ENCODE measurements at places on chromosomes 1 and 21. TPM values are rescaled to one million over a fixed set of nuclear protein-coding genes. Genes with fewer than 3 reads are reported as not detected.

CA6 gene
- not detected for total RNA-seq

MPL gene
- 0.58 TPM for total RNA-seq

TNFRSF25 gene
- 19.4 TPM for total RNA-seq

PAPPA2 gene
- total RNA-seq, result 23.4 TPM

MPZ gene
- total RNA-seq, result 8.2 TPM

NECTIN4 gene
- total RNA-seq, result 6.3 TPM

LRRC53 gene
- not detected for total RNA-seq

ZNF670 gene
- 5.1 TPM for total RNA-seq

KLHDC7A gene
- total RNA-seq, result 8.1 TPM

THEM5 gene
- total RNA-seq, result 0.41 TPM

CYP4A22 gene
- total RNA-seq, result 0.47 TPM

KANK4 gene
- 38.6 TPM for total RNA-seq

GRIK3 gene
- 2.2 TPM for total RNA-seq

PGLYRP3 gene
- total RNA-seq, result not detected

CENPF gene
- 17.6 TPM for total RNA-seq

All from metanephros (tissue), 2 donors.